ENCODE measurements at places on chromosomes 5 and 9.

DNA sequence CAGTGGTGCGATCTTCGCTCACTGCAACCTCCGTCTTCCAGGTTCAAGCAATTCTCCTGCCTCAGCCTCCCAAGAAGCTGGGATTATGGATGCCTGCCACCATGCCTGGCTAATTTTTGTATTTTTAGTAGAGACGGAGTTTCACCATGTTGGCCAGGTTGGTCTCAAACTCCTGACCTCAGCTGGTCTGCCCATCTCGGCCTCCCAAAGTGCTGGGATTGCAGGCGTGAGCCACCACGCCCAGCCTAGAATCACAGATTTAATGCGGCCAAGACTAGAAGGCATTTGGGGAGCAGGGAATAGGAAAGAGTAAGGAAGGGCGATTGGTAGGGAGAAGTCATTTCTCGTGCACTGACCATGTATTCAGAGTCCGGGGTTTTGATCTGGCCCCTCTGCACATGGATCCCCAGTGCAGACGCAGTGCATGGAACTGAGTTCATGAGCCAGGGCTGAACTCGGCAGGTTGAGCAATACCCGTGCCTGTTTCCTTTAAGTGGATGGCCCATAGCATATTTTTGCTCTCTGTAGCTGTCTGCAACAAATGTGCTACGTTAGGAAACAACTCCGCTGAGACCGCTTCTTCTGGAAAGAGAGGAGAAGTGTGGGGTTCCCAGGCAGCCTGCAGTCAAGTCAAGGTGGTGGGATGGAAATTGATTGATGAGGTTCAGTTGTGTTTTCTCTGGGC is 3.4 kb upstream of the HMCN2 start:
- DNase-seq = no peak

DNA sequence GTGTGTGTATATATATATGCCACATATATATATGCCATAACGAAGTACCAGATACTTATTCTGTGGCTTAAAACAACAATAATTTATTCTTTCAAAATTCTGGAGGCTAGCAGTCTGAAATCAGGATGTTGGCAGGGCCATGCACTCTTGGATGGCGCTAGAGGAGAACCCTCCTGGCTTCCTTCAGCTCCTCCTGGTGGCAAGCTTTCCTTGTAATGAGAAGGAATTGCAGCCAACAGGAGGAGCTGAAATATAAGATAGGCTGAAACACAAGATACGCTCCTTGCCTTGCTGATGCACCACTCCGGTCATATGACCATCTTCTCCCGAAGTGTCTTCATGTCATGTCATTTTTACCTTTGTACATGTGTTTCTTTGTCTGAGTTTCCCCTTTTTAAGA is 368.1 kb upstream of the CTNND2 start:
- no peak for DNase-seq

GRCh38 chr5:90337449-90338052 is 72.0 kb downstream of the CETN3 start:
- no peak for DNase-seq

DNA sequence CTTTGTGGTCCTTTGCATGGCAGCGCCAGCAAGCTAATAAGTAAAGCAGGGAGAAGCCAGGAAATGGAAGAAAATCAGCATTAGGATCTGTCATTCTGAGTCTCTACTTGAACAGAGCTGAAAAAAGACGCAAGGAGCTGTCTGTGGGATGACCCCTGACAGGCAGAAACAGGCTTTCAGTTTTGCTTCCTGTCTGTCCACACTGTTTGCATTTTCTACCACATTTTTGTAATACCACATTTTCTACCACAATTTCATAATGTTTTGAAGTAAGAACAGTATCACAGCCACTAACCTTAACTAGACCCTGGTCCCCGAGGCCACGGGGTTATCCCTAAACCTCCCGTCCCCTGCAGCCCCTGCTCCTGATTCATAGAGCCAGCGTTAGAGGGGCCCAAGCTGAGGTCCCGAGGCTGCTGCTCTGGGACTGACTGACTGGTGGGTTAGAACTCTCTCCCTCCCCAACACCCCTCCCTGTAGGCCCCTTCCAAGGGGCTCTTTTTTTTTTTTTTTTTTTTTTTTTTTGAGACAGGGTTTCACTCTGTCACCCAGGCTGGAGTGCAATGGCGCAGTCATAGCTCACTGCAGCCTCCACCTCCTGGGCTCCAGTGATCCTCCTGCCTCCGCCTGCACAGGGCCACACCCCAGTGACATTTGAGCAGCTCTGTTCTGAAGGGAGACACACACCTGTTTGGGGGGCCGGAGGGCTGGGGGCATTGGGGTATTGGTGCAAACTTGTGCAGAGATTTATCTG is 4.0 kb upstream of the CLIC3 start:
- DNase-seq = no peak

DNA sequence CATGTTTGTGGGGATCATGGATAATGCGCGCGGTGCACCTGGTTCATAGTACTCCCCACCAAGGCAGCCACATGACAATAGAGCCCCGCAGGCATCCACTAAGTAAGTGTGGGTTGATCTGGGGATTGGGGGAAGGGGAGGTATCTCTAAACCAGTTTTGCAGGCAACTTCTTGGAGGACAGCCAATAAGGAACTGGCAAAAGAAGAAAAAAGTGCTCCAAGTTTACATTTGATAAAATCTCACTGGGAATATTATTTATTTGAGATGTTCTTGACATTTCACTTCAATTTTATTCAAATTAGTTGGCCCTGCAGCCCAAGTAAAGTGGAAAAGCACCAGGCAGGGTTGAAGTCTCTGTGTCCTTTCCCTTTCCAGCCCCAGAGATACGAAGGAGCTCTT is 8.5 kb downstream of the FBP1 start:
- no peak for DNase-seq

- DNase-seq = no peak
Observed at GRCh38 chr5:171521679-171522078, 102.2 kb downstream of the FGF18 start.

GRCh38 chr5:142637871-142638270 is 48.0 kb downstream of the FGF1 start:
- DNase-seq = no peak

DNA sequence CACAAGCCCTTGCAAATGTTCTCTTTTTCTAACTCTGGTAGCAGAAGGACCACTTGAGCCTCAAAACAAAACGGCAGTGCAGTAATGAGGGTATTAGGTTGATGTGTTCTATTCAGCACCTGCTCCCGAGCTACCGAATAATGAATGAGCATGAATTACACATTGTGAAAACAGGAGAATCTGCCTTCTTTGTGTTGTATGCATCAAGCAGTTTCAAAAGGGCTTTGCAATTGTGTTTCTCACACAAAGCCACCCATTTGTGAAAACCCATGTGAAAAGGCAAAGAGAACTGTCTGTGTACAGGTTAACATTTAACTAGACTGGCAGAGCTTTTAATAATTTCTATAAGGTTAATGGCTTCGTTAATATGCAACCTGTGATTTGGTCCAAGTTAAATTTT is 97.8 kb downstream of the STK32A start:
- no peak for DNase-seq

DNA sequence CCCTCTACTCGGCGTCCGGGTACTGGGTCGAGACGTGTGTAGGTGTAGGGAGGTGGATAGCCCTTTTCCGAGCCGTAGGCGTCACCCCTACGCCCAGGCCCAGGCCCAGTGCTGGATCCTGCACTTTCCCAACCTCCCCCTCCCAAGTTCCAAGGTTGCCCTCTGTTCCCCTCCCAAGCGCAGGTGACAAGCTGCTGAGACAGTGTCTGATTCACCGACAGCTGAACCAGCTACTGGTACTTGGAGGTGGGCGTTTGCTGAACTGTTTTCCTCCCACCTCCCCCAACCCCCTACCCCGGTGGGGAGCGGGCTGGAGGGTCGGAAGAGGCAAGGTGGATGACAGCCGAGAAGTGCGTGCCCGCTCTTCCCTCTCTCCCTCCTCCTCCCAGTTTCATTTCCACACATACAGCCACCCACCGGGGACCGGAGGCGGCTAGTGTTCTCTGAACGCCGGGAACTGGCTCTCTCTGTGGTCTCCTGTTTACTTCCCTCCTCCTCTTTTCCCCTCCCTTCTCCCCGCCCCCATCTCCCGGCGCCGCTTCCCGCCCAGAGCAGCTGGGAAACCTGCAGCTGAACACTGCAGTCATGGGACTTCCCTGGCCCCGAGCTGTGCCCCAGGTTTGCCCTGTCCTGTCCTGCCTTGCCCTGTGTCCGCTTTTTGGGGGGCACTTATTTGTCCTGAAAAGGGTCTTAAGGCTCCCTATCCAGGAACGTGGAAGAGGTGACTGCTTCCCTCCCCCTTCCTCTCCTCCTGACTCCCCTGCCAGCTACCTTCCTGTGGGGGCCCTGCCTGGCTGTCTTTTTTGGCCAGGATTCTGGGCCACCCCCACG is 6.2 kb upstream of the KLF9 start:
- DNase-seq = peak; percentile 81

DNA sequence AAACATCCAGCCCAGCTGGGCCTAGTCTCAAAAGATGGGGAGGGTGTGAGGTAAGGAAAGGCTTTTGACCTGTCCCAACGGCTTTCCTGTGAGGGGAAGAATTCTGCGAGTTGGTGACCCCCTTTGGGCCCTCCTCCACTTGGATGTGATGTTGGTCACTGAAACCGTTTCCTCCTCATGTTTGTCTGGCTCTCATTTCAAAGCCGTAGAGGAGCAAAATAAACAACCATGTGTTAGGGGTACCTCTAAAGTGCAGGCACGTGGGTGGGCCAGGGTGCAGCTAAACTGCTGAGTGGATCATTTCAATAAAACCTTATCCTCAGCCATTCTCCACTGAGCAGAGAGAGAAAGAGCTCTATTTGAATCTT is 84.3 kb upstream of the MELK start:
- DNase-seq = peak; percentile 10

GRCh38 chr5:85441156-85441555 is 1056.5 kb upstream of the EDIL3 start:
- no peak for DNase-seq

DNA sequence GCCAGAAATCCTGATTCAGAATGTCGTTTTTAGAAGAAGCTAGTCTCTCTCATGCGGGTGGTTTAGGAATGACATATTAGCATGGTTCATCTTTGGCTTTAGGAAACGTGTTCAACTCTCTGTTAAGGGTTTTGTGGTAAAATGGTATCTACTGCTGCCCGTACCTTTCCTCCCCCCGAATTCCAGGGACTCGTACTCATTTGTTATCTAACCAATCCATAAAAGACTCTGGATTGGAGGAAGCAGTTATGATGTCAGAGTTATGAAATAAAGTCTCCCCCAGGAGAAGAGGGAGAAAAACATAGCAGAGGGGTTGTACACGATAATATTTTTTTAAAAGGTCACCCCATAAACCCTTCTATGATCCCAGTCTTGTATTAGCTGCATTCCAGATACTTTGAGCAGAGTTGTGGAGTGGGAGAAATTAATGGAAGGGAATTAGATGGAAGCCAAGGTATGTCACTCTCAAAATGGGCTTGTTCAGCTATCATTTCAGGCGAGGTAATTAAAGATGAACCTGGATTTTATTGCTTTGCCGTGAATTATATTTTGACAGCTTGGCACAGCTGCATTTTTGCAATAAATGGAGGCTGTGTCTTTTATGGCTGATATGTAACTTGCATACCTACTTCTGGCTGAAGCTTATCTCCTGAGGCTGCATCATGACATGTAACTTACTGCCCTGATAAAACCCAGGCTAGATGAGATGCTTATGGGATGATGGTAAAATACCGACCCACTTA is 31.3 kb downstream of the RAI14 start:
- DNase-seq = no peak

GRCh38 chr5:172745838-172746237 is 25.2 kb downstream of the DUSP1 start:
- DNase-seq = no peak

DNA sequence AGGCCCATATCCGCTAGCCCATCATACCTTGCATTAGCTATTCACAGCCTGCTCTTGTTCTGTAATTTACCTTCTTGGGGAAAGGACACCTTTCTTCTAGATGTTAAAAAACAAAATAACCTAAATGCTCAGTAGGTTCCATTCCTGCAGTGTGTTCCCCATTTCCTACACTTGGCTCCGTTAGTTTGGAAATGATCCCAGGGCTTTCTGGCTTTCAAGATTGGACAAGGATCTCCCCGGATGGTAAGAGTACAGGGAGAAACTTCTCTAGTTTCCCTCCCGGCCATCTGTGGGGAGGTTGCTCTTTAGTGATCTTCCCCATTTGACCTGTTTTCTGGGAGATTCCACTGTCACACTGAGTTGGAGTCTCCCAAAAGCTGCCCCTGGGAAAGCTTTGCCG is 27.3 kb upstream of the STC2 start:
- no peak for DNase-seq

DNA sequence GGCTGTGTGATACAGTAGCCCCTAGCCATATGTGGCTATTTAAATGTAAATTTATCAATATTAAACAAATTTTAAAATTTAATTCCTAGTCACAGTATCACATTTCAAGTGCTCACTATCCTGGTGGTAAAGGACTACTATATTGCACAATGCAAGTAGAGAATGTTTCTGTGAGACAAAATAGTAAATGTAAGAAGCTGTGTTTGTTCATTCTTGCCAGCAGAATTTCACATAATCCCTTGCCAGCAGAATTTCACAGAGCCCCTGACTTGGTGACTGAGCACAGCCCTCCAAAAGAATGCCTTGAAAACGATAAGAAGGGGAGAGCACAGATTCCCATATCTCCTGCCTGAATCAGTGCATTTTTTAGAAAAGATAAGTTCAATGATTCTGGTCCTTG is 75.9 kb upstream of the SELENOP start:
- no peak for DNase-seq

GRCh38 chr5:126499853-126500342 is 76.7 kb downstream of the GRAMD2B start:
- DNase-seq = no peak

GRCh38 chr5:179762079-179762780 is 29.6 kb downstream of the MAML1 start:
- no peak for DNase-seq

- no peak for DNase-seq
Observed at GRCh38 chr9:31290731-31291130, 1093.7 kb upstream of the ACO1 start.

- no peak for DNase-seq
Observed at GRCh38 chr9:122138560-122139268, 20.9 kb downstream of the NDUFA8 start.

- DNase-seq = peak; percentile 88
Observed at GRCh38 chr9:33415501-33416038, 13.2 kb upstream of the AQP7 start.

GRCh38 chr5:154098465-154098864 is 59.7 kb downstream of the MFAP3 start:
- no peak for DNase-seq

GRCh38 chr9:38434365-38434764 is 10.1 kb upstream of the IGFBPL1 start:
- DNase-seq = no peak

DNA sequence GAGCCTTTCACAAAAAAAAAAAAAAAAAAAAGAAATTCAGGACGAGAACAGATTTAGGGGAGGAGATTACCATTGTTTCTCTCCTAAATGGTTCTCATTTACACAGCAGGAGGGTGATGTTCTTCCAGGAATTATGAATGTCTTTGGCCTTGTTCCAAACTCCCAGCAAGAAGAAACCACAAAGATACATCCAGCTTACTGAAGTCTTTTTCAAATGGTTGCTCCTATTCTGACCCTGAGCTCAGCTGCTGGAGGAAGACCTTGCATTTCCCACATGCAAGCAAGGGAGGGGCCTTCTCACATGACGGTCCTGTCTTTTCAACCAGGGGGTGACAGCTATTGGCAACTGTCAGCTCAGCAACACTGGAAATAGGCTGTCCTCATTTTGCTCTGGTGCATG is 203.0 kb upstream of the VLDLR start:
- DNase-seq = no peak
